T follicular helper cell (primary cell): ENCODE measurements at places on chromosomes 11 and 22.

DNA sequence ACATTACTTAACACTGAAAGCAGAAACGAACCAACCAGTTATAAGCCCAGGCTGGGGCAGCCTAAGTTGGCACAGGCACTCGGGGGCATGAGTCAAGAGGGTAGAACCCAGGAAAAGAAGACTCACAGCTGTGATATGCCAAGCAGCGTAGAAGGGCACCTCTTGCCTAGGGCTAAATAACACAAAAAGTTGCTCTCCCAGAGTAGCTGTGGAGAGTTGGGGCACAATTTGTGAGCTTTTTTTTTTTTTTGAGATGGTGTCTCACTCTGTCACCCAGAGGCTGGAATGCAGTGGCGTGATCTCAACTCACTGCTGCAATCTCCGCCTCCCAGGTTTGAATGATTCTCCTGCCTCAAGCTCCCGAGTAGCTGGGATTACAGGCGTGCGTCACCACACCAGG lies 8.8 kb downstream of the CLMP start:
- DNase-seq, result no peak

DNA sequence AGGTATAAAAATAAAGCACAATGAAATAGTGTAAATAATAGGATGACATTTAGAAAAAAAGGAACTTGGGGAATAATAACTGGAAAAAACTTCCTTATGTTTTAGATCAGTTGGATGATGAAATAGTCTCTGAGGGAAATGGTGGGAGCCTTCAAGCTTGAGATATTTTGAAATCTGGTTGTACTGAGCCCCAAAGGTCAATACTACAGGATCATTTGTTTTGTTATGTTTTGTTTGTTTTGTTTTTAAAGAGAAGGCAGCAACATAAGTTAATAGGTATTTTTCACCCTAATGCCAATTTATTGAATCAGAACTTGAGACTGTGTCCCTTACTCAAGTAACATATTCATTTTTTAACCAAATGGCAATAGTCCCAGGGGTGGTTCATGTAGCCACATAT lies 393.1 kb downstream of the ETS1 start:
- no peak for DNase-seq

DNA sequence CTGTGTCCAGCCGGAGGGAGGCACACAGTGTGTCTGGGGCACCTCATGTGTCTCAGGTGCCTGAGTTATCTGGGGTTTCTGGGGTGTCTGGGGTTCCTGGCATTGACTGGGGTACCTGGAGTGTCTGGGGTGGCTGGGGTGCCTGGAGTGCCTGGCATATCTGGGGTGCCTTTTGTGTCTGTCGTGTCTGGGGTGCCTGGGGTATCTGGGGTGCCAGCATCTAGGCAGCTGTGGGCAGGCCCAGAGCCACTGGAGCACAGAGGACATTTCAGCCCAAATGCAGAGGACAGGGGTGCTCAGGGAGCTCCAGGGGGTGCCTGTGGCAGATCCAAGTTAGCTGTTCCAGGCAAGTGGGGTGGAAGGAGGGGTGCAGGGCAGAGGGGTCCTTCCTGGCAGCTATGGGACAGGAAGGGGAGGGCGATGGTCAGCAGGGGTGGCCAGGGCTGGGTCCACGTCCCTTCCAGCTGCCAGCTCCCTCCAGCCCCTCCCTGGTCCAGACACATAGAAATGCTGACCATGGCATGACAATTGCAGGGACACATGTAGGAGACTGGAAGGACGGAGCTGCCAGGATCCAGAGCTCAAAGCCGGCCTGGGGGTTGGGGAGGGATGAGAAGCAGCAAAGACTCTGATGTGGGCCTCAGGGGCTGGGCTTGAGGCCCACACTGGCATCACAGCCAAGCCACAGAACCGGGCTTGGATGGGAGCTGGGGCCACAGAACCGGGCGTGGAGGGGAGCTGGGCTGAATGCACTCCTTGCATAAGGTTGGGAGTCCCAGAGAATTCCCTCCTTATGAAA lies 133.0 kb downstream of the BRD1 start:
- no peak for DNase-seq

DNA sequence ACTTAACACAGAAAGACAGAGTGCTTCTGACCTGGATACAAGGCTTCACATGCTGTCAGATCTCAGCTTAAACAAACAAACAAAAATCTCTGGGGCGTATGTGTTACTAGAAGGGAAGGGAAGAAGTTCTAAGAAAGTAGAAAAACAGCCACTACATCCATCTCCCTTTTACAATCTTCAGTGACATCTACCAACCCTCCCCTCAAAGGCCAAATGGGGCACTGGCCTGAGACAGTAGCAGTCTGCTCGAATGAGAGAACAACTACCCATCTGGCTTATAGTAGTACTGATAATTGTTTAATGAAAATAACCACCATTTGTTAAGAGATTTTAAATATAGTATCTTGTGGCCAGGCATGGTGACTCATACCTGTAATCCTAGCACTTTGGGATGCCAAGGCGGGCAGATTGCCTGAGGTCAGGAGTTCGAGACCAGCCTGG lies 29.4 kb downstream of the CCDC83 start:
- DNase-seq, result no peak

GRCh38 chr22:39738746-39739145 lies 154.8 kb downstream of the ENTHD1 start:
- no peak for DNase-seq

DNA sequence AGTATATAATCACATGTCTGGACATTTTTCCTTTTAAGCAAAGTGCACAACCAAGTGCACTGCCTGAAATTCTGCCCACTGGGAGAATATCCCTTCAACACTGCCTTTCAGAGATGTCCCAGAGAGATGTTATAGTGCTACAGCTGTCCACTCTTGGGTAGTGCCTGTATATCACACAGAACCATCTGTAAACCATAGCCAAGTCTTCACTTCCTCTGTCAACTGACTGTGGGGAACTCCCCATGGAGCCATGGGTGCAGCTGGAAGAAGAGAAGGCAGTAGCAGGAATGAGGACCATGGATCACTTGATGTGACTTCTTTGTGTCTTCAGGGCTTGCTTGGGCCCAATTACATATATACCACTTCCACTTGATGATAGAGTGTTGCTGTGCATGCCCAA lies 44.6 kb upstream of the LIN7C start:
- DNase-seq, result no peak

DNA sequence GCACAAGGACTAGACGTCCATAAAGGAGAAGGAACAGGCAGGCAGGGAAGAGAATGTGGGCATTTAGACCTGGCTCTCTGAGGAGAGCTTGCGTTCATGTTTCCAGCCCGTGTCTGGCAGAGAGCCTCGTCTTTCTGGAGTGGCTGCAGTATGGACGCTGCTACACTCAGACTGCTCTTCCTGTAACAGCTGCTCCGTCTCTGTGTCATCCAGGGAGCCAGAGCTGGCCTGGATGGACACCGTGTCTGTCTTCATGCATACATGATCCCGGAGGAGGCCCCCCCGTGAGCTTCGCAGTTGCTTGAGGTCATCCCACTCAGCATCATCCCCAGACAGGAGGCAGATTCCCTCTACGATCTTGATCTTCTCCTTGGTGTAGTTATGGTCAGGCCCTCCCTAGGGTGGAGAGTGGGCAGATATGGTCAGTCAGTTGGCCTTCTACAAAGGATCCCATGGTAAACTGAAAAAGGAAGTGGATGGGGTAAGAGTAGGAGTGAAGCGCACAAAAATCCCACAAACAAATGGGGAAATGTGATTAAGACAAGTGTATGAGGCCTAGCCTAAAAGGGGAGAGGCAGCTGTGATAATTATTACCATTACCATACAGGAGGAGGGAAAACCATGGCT lies 13.0 kb upstream of the CKAP5 start:
- DNase-seq, result no peak

GRCh38 chr11:114166897-114167323 lies 107.4 kb downstream of the ZBTB16 start:
- no peak for DNase-seq

DNA sequence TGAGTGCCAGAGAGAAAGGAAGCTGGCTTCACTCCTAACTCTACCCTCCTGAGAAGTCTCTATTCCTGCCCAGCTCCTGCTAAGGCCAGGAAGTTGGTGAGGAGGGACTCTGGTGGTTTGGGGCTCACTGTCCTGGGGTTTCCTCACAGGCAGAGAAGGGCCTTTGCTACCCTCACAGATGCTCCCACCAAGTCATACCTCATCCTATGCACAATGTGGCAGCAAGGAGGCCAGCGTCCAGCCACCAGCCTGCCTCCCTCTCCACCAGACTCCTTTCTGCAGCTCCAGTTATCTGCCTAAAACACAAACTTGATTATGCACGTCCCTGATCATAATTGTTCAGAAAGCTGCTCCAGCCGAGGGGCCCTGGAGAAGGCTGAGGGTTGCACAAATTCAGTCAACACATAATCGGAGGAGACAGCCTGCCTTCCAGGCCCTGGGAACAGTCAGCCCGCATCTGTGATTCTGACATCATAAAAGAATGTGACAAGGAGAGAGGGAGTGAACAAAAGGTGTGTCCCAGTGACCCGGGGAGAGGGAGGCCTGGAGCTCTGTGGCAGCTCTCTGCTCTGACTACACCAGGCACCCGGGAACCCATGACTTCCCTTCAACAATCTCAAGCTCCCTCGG lies 28.8 kb downstream of the DKK3 start:
- DNase-seq, result no peak

DNA sequence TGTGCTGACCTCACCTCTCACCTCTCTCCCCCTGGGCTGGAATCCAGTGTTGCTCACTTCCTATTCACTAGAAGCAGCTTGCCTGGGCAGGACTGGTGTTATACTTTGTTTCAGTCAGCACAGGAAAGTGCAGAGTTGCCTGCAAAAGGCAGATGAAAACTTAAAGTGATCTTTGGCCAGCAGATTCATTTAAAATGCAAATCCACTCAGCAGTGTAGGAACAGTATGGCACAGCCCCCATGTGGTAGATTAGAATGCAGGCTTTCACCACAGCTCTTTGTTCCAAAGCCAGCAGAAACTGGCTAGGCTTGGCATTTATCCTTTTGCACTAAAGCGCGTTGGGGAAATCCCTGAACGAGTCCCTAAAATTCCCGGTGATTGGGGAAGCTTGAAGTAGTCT lies 301.2 kb downstream of the OR4C45 start:
- DNase-seq, result no peak

GRCh38 chr22:32409977-32410376 lies 2.1 kb downstream of the RTCB start:
- no peak for DNase-seq

DNA sequence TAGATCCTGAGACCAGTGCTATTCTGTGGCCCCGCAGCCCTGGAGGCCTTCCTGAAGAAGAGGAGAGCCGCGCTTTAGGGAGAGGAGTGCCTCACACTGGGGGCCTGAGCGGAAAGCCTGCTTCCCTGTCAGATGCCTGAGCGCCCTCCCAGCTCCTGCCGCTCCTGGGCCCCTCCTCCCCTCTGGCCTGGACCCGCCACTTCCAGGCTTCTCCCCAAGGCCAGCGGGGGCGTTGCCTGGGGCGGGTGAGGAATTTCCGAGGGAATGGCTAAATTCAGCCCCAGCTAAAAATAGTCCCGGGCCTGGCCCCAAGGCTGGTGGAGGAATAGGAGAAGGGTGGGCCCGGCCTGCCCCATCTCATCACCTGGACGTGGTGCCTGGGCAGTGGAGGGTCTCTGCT lies 15.4 kb downstream of the ARHGEF17 start:
- no peak for DNase-seq

GRCh38 chr11:36044636-36045035 lies 100.8 kb downstream of the LDLRAD3 start:
- no peak for DNase-seq

DNA sequence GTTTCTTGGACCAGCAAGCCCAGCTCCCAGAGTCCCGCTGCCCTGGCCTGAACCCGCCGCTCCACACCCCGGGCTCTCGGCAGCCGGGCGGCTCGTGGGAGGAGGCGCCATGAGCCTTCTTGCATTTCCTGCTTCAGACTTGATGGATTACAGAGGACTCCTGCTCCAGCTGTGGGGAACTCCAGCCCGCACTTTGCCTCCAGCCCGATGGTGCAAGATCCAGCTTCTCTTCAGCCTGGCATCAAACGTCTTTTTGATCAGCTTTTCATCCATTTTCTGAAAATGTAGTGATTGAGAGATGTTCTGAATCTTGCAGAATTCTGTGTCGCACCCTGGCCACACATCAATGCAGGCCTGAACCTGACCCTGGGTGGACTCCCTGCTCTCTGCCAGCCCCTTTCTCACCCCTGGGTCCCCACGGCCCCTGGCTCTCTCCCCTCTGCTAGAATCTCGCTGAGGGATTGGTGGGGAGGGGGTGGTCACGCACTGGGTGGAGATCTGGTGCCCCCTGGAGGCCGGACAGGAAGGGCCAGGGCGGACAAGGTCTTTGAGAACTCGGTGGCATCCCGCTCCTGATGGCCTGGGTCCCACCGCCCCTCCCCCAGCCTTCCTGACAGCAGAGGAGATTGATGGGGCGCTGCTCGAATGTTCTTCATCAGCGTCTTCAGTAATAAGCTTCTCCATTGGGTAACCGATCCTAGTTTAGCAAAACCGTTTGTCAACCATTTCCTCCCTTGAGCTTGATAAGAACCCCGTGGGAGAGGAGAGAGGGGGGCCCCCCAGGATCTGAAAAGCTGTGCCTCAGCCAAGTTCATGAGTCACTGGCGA lies 12.1 kb upstream of the NFAM1 start:
- DNase-seq, result peak; percentile 80

GRCh38 chr22:44620841-44621257 lies 81.2 kb upstream of the PRR5 start:
- no peak for DNase-seq

DNA sequence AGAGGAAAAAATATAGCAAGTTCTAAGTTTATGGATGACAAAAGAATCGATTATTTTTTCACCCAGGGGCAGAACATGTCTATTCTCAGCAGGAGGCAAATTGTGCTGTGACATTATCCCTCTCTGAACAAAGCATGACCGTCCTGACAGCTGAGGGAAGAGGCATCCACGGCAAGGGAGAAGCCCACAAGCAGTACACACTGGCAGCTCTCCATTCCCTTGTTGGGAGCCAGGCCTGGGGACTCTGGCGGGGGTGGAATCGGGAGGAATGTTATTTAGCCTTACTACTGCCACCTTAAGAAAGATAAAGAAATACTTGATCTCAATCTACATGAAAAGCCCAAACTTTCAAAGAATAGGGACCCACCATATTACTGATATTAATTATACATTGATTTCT lies 3.4 kb downstream of the KIRREL3 start:
- no peak for DNase-seq

GRCh38 chr22:44328762-44329161 lies 16.0 kb upstream of the SHISAL1 start:
- DNase-seq, result no peak

GRCh38 chr11:112834277-112834755 lies 126.9 kb upstream of the NCAM1 start:
- DNase-seq, result no peak

DNA sequence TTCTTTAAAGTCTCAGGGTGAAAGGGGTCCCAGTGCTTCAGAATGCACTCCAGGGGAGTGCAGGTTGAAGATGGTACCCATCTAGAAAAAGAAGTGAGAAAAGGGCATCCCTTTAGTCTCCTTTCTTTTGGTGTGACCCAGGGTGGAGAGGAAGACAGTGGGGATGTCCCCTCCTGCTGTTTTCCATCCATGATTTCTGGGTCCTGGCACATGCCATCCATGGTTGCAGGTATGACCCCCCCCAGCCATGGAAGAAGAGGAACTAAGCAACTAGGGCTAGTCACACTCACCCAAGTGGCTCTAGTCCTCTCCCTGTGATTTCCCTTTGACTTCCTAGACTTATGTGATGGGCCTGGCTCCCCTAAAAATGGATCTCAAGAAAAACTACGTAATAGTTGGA lies 15.9 kb upstream of the EI24 start:
- no peak for DNase-seq

GRCh38 chr22:44304354-44304753 lies 8.4 kb downstream of the SHISAL1 start:
- DNase-seq, result no peak

GRCh38 chr11:125202362-125202880 lies 37.9 kb downstream of the PKNOX2 start:
- DNase-seq, result no peak
